ENCODE measurements at places on chromosomes 2 and 18. TPM values are rescaled to one million over a fixed set of nuclear protein-coding genes. Genes with fewer than 3 reads are reported as not detected.

- no peak for DNase-seq
Observed at GRCh38 chr2:4073026-4073569, 369.7 kb downstream of the DCDC2C start.

DNA sequence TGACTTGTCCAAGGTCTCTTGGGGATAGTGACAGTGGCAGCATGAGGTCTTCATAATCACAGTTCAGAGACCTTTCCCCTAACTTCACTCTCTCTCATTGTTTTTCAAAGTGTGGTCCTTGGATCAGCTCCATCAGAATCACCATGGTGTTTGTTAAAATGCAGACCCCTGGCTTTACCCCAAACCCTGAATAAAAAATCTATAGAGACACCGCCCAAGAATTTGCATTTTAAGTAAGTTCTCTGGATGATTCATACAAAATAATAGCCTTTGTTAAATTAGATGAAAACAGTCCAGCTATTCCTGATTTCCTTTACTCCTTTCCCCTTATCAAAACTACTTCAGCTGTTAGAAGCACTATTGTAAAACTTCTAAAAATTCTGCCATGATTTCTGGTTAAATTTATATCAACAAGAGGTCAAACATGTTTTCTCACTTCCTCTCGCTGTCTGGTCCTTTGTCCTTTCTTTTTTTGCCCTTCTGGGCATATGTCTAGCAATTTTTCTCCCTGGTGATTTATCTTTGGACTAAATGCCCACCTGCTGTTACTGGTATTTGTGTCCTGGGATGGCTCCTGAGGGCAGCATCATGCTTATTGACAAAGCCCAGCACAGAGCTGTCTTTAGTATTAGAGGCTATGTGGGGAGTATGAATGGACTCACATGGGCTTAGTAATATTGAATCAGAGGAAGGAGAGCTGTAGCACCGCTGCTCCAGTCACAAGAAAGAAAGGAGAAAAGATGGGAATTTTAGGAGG lies 63.4 kb downstream of the LHCGR start:
- no peak for DNase-seq

DNA sequence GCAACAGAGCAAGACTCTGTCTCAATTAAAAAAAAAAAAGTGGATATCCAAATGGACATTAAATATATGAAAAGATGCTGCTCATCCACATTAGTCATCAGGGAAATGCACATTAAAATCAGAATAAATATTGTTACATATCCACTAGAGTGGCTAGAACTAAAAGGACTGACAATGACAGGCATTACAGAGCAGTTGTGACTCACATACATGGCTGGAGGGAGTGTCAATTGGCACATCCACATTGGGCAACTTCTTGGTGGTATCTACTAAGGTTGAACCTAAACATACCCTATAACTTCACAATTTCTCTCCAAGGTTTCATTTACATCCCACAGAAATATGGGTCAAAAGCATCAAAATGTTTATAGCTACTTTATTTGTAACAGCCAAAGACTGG lies 14.0 kb upstream of the DNER start:
- DNase-seq = no peak

- DNase-seq = peak; percentile 6
Observed at GRCh38 chr2:42974721-42975717, 182.6 kb upstream of the HAAO start.

- no peak for DNase-seq
Observed at GRCh38 chr18:11676867-11677266, 12.2 kb upstream of the GNAL start.

GRCh38 chr2:23566241-23567142 lies 181.5 kb downstream of the KLHL29 start:
- no peak for DNase-seq

DNA sequence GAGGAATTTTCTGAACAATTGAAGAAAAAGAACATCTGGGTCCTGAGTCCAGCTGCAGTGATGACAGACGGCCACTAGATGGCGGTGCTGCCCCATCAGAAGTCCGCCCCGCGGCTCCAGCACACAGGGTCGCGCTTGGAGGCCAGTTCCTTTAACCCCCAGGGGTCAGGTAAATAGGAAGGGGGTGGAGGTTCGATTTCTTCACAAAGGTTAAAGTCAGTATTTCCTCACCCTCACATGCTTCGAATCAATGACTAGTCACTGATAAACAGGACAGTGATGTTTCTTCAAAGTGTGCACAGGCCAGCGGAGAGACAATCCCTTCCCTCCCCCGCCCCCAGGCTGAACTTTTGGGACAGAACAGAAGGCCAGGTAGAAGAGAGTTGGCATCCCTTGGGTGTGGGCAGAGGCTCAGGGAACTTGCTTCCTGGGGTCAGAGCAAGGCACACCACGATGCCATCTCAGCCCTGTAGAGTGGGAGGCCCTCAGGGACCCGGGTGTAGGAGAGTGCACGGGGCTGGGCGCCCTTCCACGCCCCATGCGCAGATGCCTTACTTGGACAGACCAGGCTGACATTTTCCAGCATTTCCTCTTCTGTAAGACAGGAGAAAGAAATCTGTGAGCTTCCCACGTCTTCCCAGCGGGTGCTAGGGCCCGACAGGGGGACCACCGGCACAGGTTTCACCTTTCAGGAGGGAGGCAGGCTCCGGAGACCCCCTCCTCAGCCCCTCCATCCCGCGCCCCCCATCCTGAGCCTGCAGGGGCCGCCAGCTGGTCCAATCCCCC lies 722 bp downstream of the APOB start:
- DNase-seq = peak; percentile 8

- DNase-seq = no peak
Observed at GRCh38 chr2:235287375-235287733, 206.5 kb upstream of the AGAP1 start.

DNA sequence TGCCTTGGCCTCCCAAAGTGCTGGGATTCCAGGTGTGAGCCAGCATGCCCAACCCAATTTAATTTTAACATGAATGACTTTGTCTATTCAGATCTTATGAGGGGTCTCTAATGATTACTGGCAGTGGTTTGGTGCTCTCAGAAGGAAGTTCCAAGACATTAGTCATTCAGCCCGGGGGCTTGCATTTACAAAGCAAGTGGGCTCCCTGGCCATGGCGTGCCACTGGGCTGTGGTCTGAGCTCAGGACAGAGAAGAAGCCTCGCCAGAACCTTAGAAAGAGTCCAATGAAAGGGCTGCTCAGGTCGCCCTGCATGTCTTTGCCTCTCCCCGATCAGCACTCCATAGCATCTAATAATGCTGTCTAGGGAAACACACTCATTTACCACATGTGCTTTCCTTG lies 182.6 kb upstream of the CHAC2 start:
- DNase-seq = no peak

DNA sequence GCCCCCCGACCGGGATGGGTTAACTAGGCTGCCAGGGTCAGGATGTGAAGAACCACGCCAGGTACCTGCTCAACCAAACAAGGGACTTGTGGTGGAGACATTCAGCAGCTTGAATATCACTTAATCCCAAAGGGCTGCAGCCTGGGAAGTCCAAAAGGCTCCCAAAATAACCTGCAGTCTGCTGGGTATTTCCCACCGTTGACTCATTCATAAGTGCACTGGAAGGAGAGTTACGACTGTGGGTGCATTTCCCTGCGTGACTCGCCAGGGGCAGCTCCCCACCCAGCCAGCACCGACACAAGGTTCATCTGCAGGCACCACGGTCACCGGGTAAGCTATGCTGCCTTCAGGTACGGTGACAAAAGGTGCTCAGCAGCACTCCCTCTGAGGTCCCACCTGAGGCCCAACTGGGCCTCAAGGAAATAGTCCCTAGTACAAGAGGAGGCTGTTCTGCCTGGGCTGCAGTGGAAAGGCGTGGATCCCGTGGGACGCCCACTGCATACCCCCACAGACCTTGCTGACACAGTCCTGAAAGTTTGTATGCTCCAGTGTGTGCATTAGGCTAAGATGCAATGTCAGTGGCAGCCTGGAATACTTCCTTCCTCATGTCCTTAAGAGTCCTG lies 86.5 kb downstream of the UXS1 start:
- DNase-seq = no peak

DNA sequence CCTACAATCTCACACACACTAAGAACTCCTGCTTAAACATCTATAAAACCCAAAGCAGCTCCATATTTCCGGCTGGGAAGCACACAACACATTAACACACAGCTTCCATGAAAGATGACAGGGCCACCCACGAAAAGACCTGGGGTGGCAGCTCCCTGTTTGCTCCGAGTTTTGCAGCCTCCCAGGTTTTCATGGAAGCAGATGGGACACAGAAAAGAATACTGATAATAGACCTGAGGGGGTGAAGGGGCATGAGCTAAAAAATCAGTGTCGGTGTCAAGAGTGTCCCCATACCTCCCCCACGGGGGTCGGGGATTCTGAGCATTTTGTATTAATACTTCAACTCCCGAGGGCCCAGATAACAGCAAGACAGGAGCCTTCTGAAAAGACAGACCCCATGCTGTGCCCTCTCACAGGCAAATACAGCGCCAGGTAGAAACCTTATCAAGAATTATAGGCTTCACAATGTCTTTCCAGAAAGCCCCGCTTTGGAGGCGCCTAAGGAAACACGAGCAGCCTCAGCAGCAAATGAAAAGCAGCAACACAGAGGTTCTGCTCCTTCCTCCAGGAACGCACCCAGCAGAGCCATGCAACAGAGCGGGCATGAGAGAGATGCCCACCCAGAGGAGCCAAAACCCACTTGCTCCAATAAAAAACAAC lies 50.5 kb downstream of the ZNF516 start:
- no peak for DNase-seq

GRCh38 chr2:120937686-120938044 lies 202.0 kb downstream of the GLI2 start:
- no peak for DNase-seq

DNA sequence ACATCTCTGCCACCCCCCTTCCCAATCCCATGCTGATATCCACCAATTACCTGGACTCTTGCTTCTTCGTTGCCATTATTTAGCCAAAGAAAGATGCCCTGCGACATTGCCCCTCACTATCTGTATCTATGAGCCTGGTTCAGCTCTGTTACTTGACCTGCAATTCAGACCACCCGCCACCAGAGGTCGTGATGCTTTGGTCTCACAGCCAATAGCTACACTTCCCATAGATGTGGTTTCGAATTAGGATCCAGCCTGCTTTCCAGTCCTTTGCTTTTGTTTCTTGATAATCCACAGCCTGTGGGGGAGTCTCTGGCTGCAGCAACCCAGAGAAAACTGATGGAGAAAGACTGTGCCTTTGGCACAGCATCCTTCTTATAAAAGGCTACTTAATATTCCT lies 239.4 kb downstream of the KLHL29 start:
- peak; percentile 13 for DNase-seq

- no peak for DNase-seq
Observed at GRCh38 chr2:233262562-233262961, 11.1 kb downstream of the ATG16L1 start.

- no peak for DNase-seq
Observed at GRCh38 chr2:187803816-187804215, 249.6 kb upstream of the TFPI start.

GRCh38 chr2:98608962-98609604 lies 694 bp downstream of the UNC50 start:
- DNase-seq = no peak

DNA sequence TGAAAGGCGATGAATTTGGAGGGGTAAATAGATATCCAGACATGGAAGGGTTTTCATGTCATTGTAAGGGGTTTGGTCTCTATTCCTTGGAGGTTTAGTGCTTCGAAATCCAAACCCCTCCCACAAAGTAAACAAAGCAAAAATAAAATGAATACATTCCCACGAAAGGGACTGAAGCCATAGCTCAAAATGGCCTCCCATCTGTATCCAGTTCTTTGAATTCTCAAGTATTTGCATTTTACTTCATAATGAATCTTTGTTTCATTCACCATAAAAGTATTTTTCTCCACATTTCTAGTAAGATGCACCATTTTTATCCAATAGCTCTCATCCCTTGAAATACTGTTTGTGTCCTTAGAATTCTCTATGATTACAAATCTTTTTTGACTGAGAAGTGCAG lies 103.2 kb upstream of the DTNA start:
- no peak for DNase-seq

DNA sequence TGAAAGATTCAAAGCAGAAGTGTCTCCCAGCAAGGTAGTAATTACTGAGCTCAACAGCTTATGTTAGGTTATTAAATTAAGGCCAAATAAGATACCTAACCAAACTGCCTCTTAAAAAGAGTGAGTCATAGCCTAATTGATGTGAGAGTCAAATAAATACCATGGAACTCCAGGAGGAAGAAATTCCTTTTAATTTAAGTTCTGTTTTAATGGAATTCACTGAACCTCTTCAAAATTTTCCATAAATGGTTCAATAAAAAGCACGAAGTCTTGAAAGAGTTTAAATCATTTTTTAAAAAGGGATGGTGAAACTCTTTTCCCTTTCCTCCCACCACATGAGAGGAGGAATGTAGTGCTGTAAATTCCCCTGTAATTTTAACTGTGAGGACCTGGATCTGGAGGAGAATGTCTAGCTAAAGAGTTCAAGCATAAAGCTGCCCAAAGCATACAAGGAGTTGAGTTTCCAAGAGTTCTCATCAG lies 180.8 kb upstream of the MMADHC start:
- no peak for DNase-seq

NOP58 gene
- total RNA-seq = 136 TPM

COA5 gene
- 18.6 TPM for total RNA-seq

DYNAP gene
- total RNA-seq = not detected

PAX8 gene
- 4.4 TPM for total RNA-seq

GPR39 gene
- 5.1 TPM for total RNA-seq

IL1RN gene
- total RNA-seq = 0.25 TPM
